EL (cell line): ENCODE measurements at places on chromosomes 7 and 10.

DNA sequence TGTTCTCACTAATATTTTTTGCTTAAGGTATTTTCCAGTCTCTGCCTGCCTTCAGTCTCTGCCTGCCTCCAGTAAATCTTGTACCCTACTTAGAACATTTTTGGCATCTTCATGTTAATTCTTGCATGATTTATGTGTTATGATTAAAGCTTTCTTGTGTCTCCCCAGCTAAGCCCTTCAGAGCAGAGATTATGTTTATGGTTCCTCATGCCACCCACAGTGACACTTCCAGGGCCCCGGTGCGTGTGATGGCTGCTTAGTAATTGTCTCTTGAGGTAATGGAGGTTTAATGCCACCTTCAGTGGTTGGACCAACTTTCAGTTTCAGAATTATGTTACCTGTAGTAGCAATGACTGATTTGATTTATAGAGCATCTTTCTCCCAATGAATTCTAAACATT lies 70.6 kb upstream of the MET start:
- no peak for DNase-seq

DNA sequence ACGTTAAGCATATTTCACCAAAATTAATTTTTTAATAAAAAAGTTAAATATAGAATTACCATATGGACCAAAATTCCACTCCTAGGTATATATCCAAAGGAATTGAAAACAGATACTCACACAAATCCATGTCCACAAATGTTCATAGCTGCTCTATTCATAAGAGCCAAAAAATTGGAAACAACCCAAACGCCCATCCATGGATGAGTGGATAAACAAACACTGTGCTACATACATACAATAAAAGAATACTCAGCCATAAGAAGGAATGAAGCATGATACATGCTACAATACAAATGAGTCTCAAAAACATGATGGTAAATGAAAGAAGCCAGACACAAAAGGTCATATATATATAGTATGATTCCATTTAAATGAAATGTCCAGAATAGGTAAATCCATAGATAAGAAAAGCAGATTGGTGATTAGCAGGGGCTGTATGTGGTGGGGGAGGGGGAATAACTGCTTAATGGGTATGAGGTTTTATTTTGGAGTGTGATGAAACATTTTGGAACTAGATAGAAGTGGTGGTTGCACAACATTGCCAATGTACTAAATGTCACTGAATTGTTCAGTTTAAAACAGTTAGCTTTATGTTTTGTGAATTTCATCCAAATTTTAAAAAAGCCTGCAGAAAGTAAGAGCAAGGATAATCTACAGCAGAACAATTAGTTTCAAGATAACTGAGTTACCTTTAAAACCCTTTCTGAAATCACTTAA lies 101.2 kb upstream of the EFCAB10 start:
- no peak for DNase-seq

GRCh38 chr10:92813979-92814378 lies 34.3 kb upstream of the EXOC6 start:
- DNase-seq = peak; percentile 59

- peak; percentile 98 for DNase-seq
These were observed at the start of gene OGDH for GRCh38 chr7:44606341-44607140. Gene OGDH, plus strand, starts transcription at chr7:44606627. Its CDS starts 17,717 bp downstream, at chr7:44624344.

DNA sequence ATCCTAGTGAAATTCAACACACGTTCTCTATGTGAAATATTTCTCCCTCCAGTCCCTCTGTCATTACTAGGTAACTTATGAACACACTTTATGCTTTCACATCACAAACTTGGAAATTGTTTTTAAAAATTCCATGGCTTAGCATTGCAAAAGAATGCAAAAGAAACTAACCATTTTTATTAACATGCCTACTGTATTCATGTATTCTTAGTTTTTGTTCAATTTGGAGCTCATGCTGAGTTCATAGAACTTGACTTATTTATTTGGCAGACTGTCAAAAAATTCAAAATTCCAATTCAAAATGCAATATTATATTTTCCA lies 155.0 kb upstream of the SEMA3C start:
- DNase-seq = no peak

GRCh38 chr7:101924171-101924570 lies 106.7 kb downstream of the CUX1 start:
- peak; percentile 83 for DNase-seq

DNA sequence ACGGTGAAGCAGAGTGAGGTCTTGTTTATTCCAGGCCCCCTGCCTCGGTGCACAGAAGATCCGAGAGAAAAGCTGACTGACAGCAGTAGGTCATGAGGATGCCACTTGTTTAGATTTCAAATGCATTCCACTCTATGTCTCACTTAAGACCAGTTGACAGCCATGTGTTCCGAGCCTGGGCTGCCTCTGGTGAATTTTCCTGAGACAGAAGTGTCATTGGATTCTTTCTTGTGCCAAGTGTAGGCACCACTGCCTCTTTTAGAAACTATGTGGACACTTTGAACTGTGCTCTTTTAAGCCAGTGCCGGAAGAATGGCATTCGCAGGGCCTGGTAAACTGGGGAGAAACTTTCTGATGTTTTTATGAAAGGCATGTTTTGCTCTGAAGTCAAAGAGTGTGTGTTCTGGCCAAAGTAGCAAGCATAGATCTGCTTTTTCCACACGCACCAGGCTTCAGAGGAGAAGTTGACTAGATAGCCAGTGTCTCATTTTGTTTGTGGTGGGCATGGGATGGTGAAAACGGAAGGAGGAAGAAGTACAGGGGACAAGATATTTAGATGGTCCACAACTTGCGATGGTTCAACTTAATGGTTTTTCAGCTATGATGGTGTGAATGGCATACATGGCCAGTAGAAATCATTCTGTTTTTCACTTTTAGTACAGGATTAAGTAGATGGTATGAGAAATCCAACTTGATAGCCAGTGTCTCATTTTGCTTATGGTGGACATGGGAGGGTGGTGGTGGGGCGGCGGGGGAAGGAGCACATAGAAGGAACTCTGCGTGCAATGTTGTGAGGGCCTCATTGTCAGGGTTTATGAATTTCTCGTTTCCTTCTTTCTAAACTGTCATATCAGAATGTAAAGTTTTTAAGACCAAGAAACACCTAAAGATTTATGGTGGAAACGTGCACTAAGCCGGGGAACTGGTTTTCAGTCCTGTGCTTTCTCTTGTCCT lies 41.5 kb downstream of the CYP17A1 start:
- no peak for DNase-seq

- no peak for DNase-seq
These were observed 80.4 kb downstream of the TES start for GRCh38 chr7:116290740-116291139.

DNA sequence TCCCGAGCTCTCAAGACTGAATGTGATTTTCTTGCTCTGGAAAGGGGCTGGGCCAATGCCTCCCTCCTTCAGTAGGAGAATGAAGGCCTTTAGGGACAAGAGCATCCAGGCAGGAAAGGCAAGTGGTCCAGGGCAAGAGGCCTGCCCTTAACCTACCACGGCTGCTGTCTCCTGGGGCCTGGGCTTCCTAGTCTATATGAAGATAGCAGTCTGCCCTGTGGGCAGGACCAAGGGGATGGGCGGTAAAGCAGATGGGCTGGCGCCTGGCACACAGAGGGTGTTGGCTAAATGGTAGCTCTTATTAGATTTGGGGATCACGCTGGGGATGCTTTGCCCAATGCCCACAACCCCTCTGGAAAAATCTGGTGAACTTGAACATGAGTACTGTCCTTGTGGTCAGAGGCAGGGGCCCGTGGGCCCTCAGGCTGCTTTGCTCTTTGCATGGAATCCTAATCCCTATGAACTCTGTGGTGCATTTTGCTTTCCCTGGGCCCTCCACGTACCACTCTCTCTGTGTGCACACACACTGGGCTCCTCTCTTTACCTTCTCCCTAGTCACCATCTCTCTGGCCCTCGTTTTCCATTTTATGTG lies 20.3 kb downstream of the CHAT start:
- DNase-seq = no peak

DNA sequence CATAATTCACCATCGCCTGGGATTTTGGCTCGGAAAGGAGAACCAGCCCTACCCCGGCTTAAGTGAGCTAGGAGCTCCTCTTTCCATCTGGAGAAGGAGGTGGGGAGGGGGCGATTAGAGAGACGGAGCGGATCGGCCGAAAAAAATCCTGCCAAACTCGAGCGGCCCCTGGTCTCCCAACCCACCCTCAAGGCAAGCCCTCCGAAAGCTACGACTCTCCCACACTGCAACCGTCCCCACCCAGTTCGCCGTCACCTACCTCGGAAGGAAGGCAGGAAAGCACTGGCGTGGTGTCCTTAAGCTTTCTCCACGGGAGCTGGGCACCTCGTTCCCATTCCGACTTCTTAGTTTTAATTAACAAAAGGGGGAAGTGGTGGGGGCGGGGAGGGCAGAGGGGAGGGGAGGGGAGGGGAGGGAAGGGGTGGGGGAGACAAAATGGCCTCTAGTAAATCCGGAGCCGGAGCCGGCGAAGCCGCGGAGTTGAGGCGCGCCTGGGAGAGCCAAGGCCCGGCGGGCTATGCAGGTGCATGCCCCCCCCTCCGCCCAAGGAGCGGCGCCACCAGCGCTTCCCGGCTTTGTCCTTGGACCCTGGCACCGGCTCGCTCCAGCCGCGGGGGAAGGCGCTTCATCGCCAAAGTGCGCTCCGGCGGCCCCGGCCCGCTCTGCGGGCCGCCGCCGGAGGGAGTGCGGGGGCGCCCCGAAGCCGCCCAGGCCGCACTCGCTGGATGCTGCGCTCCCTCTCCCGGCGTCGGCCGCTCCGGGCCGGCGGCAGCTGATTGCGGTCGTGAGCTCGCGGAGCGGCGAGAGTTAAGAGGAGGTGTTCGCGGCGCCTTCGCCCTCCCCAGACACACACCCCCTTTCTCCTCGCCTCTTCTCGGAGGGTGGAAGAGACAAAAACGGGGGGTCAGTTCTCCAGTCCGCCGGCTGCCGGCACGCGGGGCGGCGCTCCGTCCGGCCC lies at the start of gene LRRC4:
Gene LRRC4 (minus strand): TSS at position 784 of the 958 bp plus-strand sequence. CDS start 797 bp downstream, outside the sequence.
- peak; percentile 54 for DNase-seq

GRCh38 chr7:157729566-157729965 lies 392.8 kb downstream of the DNAJB6 start:
- DNase-seq = no peak

GRCh38 chr10:127962205-127962604 lies 55.3 kb downstream of the PTPRE start:
- no peak for DNase-seq

GRCh38 chr10:32273336-32273735 lies 73.6 kb downstream of the EPC1 start:
- DNase-seq = no peak

DNA sequence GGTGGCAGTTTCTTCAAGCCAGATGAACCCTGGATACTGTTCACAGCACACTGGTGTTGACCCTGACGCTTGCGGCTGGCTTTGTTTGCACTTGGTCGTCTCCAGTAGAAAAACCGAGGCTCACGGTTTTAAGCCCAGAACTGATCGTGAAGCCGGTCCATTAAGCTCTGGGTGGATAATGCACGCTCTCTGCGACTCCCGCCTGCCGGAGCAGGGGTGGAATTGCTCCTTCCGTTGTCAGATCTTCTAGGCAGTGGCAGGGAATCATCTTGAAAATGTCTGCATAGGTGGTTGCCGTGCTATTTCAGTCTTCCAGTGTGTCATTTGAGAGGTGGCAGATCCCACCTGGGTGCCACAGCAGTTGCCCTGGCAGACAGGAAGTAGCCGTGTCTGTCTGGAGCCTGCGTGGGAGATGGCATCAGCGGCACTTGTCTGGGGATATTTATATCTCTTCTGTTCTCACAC lies 35.9 kb upstream of the AP5Z1 start:
- no peak for DNase-seq

- no peak for DNase-seq
These were observed 6.8 kb upstream of the GPR15LG start for GRCh38 chr10:84166620-84167288.

DNA sequence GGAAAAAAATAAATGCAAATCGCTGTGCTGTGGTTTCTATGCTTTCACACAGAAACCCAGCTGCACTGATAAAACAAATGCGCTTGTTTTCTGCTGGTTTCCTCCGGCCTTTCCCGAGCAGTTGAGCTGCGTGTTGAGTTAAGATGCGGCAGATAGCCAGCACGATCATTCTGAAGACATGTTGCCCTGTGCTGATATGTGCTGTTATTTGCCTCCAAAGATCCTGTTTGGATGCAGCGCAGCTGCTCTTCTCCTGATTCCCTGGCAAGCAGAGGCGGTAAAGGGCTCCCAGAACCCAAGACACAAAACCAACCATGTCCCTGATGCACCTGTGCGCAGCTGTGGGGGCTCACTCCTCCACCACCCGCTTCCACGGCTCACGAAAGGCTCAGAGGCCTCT lies 225.4 kb downstream of the PAXIP1 start:
- DNase-seq = no peak

GRCh38 chr10:77782328-77783061 lies 144.1 kb downstream of the DLG5 start:
- DNase-seq = no peak

DNA sequence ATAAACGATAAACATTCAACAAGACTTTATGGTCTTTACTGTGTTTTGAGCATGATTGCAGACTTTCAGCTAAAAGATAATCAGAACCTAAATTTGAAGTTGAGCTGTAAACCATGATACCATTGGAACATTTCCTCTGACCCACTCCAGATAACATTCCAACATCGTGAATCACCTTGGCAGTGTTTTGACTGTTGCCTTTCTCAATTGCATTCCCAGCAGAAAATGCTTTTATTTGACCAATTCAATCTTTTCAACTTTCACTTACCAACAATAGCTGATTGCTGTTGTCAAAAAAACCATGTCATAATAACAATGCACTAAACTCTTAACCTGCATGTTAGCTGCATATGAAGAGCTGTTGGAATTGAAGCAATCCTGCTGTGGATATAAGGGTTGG lies 165.5 kb downstream of the MDFIC start:
- peak; percentile 84 for DNase-seq

- no peak for DNase-seq
These were observed 14.2 kb downstream of the RAB11FIP2 start for GRCh38 chr10:118032564-118032963.

- no peak for DNase-seq
These were observed 1075.0 kb downstream of the NRG3 start for GRCh38 chr10:82949816-82950575.

- peak; percentile 65 for DNase-seq
These were observed 113.2 kb upstream of the DGKB start for GRCh38 chr7:15015545-15016314.

DNA sequence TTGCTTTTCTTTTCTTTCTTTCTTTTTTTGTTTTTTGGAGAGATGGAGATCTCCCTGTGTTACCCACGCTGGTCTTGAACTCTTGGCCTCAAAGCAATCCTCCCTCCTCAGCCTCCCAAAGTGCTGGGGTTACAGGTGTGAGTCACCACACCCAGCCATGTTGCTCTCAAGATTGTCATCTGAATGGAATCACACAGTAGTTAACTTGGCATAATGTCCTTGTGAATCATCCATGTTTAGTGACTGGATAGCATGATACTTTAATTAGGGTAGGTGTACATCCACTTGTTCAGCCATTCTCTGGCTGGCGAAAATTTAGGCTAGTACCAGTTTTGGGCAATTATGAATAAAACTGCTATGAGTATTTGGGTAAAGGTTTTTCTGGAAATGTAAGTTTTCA lies 15.4 kb upstream of the GRB10 start:
- no peak for DNase-seq

DNA sequence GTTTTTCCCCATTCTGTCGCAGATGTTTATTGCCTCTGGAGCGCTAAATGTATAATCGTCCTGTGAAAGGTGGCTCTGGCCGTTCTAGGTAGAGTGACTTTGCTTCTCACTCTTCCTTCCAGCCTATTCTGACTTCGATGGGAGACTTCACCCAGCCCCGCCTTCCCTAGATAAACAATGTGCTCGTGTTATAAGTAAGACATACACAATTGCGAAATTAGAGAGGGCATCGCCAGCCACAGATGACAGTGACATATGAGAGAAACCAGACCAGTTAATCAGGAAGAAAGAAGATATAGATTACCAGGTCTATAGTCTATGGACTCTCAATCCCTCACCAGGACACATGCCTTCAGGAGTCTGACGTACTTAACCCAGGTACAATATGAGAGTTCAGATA lies 1050.5 kb upstream of the AUTS2 start:
- no peak for DNase-seq

- no peak for DNase-seq
These were observed 17.5 kb downstream of the LAMB4 start for GRCh38 chr7:108112683-108113082.
